HepG2 (cell line): ENCODE measurements at places on chromosomes 1 and 21.

DNA sequence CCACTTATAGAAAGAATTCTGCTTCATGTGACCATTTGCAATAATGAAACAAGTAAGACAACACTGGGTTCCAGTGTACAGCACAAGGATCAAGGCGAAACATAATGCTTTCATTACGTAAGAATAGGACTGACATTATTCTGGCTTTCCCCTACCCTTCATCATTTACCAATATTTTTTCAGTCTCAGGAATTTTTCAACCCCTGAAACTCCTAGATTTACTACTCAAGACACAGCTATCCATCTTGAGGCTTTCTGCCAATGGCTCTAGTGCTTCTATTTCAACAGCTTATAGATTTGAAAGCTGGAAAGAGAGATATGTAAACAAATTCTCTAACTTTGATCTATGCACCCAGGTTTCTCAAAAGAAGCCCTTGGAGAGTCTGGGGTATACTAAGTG, 48.4 kb downstream of the WLS start:
- DNase-seq, result no peak

DNA sequence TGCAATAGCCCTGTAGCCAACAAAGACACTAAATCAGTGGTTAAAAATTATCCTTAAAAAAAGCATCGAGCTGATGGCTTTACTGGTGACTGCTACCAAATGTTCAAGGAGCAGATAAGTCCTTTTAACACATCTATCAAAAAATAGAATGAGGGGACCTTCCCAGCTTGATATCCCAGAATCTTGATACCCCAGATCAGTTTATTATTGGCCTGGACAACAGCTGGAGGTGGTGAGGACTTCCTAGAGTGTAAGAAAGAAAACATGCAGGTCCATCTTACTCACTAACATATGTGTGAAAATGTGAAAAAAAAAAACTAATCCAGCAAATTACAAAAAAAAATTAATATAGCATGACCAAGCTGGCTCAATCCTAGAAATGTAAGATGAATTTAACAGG, 21.3 kb downstream of the CHIT1 start:
- no peak for DNase-seq

- DNase-seq, result no peak
Observed at GRCh38 chr1:185627171-185627570, 107.0 kb upstream of the HMCN1 start.

DNA sequence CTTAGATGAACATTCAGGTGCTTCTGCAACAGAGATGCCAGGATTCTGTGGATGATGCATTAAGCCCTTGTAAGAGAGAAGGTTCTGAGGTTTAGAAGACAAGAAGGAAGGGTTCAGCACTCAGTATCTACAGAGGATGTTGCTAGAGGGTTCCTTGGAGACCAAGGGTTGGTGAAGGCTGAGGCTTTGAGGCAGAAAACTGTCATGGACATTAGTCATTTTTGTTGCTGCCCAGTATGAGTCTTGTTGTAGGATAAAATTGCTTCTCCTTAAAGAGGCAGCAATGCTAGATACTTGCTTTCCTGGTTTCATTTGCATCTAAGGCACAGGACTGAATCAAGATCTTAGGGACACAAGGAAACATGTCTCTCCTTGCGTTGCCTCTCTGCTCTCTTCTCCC, 319.4 kb upstream of the NFIA start:
- DNase-seq, result no peak

GRCh38 chr1:11736746-11737639, 1.1 kb downstream of the AGTRAP start:
- peak; percentile 65 for DNase-seq

DNA sequence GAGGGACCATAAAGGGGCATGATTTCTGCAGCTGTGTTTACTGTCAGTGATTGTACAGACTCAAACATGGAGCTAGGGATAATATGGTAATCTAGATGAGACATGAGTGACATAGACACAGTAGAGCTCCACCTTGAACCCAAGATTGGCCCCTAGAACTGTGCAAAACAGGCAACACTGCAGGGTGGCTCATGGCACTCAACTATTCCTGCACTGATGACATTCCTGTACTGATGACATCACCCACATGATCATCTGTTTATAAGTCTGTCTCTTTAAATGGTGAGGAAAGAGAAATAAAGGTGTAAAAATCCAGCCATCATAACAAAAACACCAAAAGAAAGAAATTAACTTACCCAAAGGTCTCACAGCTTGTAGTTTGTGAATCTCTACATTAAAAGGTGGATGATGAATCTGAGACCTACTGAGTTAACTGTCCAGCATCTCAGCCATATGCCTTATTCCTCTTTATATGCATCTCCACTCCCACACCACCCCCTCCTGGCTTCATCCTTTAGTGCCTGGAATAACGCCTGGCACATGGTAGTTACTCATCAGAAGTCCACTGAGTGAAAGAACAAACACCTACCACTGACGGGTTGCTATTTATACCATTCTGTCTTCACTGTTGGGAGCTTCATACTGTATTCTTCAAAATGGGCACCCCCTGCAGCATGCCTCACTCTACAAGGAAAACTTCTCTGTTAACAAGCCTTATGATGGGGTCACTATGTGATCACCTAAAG, at the start of gene LRRC53:
Gene LRRC53, minus strand, starts transcription at position 442 of the 746 bp plus-strand sequence. CDS start 29,262 bp downstream, outside the sequence.
- DNase-seq, result no peak

DNA sequence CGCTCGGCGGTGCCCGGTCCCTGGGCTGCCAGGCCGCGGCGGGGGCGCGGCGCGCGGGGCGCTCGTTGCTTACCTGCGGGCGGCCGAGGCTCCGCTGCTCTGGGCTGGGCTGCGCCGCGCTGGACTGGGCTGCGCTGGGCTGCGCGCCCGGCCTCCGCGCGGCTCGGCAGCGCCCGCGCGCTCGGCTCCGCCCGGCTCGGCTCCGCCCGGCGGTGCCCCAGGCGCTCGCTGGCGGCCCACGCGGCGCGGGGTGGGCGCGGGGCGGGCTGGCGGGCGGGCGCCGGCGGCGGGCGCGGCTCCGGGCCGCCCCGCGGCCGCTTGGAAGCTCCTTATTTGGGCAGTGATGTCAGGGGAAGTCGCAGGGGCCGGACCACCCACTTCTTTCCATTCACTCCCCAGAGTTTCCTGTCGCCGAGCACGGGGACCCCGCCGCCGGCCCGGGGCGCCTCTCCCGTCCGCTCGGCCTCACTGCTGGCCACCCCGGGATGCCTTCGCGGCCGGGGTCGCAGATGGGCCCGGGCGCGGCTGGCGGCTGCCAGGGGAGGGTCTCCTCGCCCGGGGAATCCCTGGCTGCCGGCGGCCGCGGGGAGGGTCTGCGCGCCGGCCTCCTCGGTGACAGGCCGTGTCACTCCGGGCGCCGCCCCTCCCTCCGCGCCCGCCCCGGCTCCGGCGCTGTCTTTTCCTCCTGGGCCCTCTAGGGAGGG, 177.7 kb upstream of the EDN2 start:
- DNase-seq, result no peak

GRCh38 chr1:46315669-46316403, 12.3 kb downstream of the UQCRH start:
- DNase-seq, result no peak

GRCh38 chr1:203127666-203128430, at the start of gene ADORA1:
Gene ADORA1 (plus strand): TSS chr1:203127726. CDS start chr1:203128842, 1,116 bp downstream.
- peak; percentile 35 for DNase-seq

DNA sequence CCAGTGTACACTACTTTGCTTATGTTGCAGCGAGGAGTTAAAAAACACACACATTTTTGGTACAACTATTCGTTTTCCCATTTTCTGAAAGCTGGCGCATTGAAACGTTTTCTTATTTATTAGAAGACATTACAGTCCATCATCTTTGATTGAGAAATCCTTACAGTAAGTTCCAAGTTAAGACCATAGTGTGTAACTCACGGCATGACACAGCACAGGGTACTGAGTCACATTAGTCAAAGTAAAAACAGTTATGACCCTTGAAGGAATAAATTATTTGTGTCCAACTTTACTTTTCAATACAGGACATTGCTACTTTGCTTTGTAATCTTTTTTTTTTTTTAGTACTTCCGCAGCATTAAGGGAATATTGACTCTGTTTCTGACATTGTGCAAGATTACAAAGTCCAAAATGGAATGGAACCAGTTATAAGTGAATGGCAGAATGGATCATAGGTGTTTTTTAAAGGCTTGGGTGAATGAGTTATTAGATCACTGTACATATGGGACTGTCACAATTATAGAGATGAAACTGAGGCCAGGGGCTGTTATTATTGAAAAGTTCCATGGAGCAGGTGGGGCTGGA, 11.7 kb downstream of the PTGFRN start:
- DNase-seq, result peak; percentile 77
